ENCODE measurements at places on chromosomes 16 and 17.

- DNase-seq, result no peak
Observed at GRCh38 chr17:59151591-59151990, 3.4 kb downstream of the SKA2 start.

DNA sequence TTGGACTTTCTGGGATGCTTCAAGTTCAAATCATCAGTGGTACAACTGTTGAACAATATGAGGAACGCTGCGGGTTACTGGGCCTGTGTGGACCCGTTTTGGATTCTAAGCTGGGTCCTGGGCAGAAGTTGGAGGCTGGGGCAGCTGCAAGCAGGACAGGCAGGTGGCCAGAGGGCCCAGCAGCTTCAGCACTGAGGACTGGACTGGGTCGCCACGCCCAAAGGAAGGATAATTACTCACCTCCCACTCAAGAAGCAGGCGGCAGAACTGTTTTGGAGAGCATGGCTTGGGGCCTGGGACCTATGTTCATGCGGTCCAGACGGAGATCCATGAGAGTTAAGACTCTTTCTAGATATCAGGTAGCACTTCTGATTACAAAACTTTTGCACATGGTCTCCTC lies 1.5 kb upstream of the ZNHIT3 start:
- no peak for DNase-seq

- no peak for DNase-seq
Observed at GRCh38 chr16:25875956-25876598, 184.3 kb downstream of the HS3ST4 start.

DNA sequence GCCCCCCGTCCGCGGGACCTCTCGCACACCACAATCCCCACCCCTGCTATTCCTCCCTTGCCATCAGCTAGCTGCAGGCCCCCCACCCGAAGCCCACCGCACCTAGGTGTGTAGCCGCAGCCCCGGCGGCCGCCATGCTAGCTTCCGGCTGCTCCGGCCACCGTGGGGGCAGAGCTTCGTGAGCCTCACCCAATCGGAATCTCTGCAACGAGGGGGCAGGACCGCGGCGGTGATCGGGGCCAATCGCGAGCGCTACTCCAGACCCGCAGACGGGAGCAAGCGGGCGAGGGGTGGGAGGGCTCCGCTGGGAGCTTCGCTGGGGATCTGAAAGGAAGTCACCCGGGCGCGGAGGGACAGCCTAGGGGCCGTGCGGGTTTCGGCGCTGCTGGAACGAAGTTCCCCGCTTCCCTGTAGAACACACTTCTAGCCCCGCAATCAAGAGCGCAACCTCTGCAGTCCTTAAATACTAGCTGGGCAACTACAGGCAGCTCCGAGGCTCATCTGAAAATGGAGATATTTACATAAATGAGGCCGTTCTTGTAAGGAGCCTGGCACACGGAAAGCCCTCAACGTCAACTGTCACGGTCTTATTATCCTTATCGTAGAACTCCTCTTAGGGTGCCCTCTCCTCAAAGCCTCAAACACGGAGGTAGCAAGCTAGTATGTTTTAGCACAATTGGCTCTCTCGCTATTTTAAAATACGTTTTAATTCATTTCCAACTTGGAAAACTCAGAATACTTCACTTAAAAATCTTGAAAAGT lies at the start of gene PIGS:
PIGS (minus strand) TSS at position 164 of the 762 bp plus-strand sequence; CDS start at position 136, 28 bp downstream.
- peak; percentile 93 for DNase-seq

- no peak for DNase-seq
Observed at GRCh38 chr16:24440306-24440705, 99.1 kb upstream of the RBBP6 start.

DNA sequence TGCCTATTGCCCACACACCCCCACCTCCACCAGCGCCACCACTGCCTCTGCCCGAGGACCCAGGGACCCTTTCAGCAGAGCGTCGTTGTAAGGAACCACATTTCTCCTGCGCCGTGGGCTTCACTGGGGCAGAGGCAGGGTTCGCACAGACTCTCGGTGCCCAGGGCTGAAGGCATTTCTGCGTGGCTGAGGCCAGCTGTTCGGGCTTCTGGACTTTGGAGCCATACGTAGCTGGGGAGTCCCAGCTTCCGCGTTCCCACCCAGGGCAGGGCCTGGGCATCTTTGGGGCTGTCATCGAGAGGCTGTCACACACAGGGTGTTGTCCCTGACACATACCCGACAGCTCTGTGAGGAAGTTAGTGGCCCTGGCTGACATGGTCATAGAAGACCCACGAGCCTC lies 16.0 kb upstream of the SMIM5 start:
- DNase-seq, result no peak

DNA sequence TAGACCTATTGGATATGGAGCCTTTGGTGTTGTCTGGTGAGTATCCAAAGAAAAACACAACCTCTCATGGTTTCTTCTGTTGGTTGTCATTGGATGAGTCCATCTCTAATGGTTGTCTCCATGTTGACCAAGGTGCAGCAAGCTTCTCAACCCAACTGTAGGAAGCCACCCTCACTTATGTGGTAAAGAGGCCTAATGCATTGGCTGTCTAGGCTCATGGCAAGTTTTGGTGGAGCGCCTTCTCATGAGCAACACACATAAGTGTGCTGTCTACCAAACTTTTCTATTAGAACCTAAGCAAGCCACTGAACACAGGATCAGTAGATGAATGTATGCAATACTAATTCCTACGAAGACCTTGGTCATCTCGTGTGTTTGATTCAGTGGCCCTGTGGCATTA lies 819 bp downstream of the NLK start:
- DNase-seq, result no peak

DNA sequence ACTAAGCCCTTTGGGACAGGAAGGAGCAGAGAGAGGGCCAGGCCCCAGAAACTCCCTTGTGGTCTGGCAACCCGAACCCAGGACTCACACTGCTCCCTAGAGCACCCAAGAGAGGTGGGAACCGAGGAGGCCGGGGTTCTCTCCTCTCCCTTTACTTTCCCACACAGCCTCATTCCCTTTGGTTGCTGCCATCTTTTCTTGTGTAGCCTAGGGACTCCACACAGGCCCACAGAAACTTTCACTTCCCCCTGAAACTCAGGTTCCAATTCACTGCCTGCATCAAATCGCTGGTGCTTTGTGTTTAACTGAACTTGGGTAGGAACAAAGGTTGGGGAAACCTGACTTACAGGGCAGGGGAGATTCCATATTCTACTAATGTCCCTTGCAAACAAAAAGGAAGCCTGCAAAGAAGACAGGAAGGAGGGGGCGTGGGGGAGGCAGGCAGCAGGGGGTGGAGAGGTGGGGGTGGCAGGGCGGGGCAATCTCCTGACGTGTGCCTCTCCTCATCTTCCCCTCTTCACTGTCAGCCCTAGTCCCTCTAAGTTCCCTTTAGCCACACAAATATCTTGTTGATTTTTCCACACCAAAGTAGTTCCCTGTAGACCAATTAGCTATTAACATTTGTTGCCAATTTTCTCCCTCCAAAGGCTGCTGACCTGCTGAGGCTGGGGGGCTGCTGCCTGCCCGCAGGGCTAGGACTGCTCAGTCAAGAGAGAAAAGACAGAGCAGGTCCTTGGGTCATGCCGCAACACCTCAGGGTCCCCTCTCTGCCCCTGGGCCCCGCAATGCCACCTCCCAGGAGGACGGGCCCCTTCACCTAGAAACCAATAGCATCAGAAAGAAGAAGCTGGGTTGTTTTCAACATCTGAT lies 8.0 kb downstream of the ST3GAL2 start:
- peak; percentile 65 for DNase-seq

GRCh38 chr17:40099619-40100418 lies 570 bp downstream of the NR1D1 start:
- no peak for DNase-seq

- no peak for DNase-seq
Observed at GRCh38 chr16:81630635-81631031, 148.5 kb upstream of the PLCG2 start.

GRCh38 chr17:57971572-57971971 lies 16.4 kb upstream of the CUEDC1 start:
- DNase-seq, result no peak

GRCh38 chr17:79400989-79401703 lies 209.7 kb downstream of the RBFOX3 start:
- peak; percentile 78 for DNase-seq

DNA sequence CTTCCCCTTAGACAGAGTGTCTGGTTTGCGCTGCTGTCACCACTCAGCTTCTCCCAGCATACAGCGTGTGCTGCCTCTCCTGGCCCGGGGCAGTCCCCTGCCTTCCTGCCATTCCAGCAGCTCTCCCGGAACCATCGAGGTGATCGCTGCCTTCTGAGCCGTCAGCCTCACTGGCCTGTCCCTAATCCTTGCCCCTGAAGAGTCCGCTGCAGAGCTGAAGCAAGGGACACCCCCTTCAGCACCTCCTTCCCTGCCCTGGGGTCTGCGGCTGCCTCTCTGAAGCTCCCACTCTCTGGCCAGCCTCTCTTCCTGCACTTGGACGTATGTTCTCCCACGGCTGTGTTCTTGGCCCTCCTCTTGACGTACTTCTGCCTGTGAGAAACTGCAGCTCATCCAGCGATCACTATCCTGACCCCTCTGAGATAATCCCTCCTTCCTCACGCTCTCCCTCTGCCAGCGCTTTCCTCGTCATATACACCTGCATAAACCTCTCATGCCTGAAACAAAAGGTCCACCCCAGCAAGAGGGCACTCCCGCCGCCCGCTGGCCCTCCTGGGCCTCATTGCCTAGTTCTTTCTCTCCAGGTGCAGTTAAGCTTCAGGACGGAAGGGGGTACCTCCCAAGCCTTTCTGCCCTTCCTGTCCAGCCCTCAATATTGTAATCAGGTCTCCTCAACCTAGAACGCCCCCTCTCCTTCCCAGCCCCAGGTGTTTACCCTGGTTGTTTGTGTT lies 220.6 kb upstream of the CHMP6 start:
- no peak for DNase-seq

DNA sequence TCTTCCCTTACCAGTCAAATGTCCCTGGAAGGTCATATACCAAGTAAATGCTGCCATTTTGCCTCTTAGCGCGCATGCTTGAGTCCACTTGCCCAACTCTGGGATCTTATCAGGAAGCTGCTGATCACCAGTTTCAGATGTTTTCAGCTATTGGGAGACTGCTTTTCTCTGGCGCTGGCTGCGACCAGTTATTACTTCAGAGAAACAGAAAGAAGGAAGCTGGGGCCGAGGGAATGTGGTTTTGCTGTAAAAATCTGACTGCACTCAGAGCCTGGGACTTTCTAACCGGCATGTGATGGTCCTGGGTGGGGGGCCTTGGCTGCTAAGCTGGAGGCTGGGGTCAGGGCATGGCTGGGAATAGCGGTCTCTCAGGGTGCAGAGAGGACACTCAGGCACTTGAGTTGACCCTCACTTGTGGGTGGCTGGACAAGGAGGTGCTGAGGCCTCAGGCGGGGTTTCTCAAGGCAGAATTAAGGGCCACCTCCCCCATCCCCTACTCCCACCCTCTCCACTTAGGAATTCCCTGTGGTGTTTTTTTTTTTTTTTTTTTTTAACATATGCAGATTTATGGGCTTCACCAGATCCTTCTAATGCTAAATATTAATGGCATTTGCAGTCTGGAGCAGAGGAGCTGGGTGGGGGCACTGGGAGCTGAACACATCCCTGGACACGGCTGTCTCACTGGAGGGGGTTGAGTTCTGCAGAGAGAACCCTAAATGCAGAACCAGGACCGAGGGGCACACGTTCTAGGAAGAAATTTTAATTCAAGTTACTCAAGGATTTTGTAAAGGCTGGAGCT lies 145.8 kb downstream of the CYLD start:
- no peak for DNase-seq

DNA sequence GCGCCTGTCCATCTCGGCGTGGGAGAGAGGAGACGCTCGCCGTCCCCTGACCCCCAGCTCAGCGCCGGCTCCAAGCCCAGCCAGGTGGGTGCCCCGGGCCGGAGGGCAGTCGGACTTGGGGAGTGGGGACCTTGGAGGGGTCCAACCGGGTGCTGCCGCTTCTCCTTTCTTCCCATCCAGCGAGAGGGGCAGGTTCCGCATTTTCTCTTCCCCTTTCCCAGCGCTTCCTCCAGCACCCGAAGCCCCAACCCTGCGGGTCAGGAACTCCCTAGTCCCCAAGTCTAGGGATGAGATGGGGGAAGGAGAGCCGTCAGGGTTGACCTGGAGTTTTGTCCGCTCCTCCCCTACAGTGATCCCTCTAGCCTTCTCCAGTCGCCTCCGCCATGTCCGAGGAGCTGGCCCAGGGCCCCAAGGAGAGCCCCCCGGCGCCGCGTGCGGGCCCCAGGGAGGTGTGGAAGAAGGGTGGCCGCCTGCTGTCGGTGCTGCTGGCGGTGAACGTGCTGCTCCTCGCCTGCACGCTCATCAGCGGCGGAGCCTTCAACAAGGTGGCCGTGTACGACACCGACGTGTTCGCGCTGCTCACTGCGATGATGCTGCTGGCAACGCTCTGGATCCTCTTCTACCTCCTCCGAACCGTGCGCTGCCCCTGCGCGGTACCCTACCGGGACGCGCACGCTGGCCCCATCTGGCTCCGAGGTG lies at the start of gene OTOP2:
OTOP2 (plus strand) TSS at position 24 of the 699 bp plus-strand sequence; CDS start at position 384, 360 bp downstream.
- DNase-seq, result no peak

- DNase-seq, result no peak
Observed at GRCh38 chr17:33751702-33752065, 458.6 kb upstream of the ASIC2 start.

GRCh38 chr17:31568121-31568520 lies 176.6 kb downstream of the RAB11FIP4 start:
- no peak for DNase-seq

DNA sequence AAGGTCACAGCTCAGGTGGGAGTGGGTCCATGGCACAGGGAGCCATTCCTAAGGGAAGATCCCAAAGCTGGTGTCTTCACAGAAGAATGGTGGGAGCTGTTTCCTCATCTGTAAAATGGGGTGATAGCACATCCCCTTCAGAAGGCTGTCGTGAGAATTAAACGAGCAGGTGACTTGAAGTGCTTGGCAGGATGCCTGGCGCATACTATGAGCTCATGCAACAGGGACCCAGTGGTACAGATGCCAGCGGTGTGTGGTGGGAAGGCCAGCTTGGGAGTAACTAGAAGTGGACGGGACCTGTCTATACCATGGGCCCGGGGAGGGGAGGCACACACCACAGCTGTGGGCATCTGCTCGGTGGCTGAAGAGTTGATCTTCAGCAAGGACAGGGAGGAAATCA lies 189.3 kb upstream of the TNRC6C start:
- DNase-seq, result no peak

DNA sequence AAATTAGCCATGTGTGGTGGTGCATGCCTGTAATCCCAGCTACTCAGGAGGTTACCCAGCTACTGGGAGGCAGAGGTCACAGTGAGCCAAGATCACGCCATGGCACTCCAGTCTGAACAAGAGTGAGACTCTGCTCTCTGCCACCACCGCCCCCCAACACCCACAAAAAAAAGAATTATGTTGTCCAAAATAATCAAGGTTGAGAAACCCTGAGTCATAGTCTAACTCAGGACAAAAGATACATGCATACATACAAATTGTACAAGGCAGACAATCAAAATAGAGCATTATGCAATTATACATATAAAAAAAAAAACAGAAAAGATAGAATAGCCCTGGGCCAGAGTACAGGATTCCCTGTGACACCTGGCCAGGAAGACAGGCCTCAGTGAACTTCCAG lies 6.6 kb upstream of the KPNB1 start:
- DNase-seq, result no peak

GRCh38 chr16:86193528-86194193 lies 294.7 kb downstream of the IRF8 start:
- DNase-seq, result no peak

GRCh38 chr16:89117975-89118289 lies 24.3 kb downstream of the ACSF3 start:
- no peak for DNase-seq
